ENCODE measurements at places on chromosomes 12 and 14.

DNA sequence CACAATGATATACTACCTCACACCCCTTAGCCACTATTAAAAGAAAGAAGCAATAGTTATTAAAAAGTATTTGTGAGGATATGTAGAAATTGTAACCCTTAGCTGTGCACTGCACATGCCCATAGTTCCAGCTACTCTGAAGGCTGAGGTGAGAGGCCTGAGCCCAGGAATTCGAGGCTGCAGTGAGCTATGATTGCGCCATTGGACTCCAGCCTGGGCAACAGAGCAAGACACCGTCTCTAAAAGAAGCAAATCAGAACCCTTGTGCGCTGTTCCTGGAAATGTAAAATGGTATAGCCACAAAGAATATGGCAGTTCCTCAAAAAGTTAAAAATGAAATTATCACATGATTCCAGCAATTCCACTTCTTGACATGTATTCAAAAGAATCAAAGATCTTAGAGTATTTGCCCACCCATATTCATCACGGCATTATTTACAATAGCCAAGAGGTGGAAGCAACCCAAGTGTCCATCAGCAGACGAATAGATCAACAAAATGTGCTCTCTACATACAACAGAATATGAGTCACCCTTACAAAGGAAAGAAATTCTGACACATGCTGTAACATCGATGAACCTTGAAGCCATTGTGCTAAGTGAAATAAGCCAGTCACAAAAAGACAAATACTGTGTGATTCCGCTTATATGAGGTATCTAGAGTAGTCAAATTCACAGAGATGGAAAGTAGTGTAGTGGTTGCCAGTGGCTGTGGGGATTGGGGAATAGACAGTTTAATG, 23.7 kb upstream of the YLPM1 start:
- no peak for DNase-seq

DNA sequence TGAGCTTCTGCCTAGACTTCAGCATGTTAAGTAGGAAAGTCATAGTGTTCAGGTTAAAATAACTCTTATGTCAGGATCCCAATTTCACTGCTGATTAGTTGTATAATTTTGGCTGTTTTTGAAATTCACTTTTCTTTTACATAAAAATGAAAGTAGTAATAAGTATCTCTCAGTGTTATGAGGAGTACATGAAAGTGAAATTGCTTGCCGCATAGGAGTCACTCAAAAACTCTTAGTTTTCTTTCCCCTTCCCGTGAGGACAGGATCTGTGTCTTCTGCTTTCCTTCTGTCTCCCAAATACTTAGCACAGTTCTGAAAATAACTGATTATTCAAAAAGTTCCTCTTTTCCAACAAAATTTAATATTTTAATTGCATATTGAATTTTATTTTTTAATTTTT, 100.5 kb downstream of the SLC38A4 start:
- DNase-seq = no peak

DNA sequence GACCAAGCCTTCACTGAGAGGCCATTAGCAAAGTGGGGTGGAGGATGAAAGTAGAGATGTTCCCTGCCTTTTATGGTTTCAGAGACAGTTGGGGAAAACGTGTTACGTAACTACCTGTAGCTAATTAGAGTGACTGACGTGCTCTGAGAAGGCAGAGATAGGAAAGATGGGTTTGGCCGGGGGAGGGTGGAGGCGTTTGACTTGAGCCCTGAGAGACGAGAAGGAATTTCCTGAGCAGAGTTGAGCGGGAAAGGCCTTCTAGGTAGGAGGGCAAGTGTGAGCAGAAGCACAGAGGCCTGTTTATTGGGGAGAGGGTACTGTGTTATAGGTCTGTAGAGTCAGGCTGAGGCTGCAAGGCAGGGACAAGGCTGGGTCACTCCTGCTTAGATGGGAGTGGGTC, 8.6 kb downstream of the TUNAR start:
- DNase-seq = no peak

- no peak for DNase-seq
Observed at GRCh38 chr14:68084256-68084655, 264.7 kb downstream of the RAD51B start.

GRCh38 chr14:81855007-81855406, 321.4 kb upstream of the SEL1L start:
- no peak for DNase-seq

DNA sequence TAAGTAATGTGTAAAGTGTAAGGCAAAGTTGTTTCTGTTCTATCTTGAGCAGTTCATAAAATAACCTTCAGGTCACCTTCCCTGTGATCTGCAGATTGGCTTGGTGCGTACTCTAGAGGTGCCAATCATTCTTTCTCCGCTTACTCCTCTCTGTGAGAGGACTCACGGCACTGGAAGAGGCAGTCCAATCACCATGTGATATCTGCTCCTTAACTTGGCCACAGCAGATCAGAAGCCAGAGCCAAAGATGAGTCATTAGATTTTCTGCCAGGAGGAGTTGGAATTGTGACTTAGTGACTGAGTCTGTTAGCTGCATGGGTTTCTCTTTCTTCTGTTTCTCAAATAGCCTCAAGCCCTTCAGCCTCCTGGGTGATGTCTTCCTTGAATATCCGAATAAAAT, 165.5 kb downstream of the SLC41A2 start:
- peak; percentile 91 for DNase-seq

DNA sequence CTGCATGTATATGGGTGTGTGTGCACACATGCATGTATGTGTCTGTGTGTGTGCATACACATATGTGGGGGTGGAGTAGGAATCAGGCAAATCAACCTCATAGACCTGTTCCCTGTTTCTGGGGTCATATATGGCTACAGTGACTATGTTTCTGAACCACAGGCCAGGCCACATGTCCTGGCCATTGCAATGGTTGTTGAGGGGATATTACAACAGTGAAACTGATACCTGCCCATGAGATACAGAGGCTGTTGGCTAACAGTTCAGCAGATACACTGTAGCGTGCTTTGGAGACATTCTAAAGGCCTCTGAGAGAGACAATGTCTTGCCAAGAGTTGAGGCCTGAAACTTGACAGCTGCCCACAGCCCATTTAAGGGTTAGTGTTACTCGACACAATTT, 47.3 kb upstream of the FOS start:
- DNase-seq = no peak

DNA sequence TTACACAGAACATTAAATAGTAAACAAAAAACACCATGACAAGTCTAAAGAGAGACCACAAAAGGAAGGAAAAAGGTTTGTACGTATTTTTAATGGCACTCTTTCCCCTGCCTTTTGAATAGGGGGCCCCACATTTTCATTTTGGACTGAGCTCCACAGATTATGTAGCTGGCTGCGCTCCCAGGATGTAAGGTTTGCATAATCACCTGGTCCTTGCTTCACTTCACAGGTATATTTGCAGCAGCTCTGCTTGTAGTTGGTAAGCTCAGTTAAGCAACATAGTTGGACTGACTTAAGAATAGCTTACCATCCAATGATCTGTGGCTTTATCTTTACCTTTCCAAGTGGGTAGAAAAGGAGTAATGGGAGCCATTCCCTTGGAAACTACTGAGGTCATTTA, 454.7 kb downstream of the APAF1 start:
- no peak for DNase-seq

DNA sequence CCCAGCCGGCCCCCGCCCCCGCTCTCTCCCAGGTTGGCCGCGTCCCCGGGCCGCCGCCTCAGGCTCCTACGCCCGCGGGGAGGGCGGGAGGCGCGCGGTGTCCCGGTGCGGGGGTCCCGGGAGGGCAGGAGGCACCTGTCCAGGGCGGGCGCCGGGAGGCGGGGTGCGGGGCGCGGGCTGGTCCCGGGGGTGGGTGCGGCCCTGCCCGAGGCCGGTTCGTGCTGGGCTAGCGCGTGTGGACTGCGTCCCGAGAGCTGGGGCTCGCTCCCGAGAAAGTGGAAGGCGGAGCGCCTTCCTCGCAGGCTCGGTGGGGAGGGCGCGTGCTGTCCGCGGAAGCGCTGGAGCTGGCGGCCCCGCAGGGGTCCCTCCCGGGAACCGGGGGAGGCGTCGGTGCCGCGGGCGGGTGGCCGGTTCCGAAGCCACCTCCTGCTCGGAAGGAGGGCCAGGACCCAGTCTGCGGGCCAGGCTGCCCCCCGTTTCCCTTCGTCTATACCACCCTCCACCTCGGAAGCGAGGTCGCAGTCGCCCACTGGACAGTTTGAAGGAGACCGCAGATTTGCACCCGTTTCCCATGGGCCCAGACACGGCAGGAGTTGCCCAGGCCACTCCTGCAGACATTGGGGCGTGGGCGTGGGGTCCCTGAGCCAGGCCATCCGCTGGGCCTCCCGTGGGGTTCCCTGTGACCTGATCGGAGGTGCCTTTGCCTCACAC, 636 bp downstream of the ZFYVE21 start:
- peak; percentile 29 for DNase-seq

DNA sequence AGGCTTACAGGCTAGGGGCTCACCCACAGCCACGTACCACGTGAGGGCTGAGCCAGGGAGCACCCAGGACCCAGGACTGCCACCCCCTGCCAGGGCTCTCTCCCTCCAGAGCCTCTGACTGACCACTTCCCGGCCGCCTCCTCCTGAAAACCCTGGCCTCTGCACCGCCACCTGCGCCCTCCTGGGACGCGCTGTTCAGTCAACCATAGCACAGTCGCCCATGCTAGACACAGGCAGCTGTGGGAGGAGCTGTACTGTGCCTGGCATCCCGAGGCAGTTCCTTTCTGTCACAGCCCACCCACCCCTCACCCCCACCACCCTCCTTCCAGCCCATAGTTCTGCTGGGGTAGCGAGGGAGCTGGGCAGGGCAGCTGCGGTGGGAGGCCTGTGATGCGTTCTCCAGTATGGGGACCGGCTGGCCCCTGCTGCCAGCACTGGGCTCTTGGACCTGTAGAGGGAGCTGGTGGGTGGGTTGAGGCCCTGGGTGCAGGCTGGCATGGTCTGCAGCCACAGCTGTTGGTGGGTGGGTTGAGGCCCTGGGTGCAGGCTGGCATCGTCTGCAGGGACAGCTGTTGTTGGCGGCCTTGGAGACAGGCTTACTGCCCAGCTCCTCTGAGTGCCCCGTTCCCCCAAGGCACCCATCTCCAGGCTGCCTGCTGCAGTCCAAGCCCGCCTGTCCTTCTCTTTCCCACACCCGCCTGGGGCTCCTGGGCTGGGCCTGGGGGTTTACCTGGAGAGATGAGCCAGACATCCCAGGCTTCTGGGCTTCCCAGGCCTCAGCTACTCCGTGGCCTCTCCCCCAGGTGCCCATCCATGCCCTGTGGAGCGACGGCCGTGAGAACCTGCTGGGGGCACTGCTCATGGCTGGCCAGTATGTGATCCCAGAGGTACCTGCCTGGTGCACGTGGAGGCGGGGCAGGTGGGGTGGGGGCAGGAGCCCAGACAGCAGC, 11.5 kb downstream of the ASPG start:
- no peak for DNase-seq

GRCh38 chr14:77657280-77657679, 40.8 kb upstream of the SPTLC2 start:
- no peak for DNase-seq

- DNase-seq = peak; percentile 56
Observed at GRCh38 chr14:60647081-60647836, 2.0 kb downstream of the SIX1 start.

DNA sequence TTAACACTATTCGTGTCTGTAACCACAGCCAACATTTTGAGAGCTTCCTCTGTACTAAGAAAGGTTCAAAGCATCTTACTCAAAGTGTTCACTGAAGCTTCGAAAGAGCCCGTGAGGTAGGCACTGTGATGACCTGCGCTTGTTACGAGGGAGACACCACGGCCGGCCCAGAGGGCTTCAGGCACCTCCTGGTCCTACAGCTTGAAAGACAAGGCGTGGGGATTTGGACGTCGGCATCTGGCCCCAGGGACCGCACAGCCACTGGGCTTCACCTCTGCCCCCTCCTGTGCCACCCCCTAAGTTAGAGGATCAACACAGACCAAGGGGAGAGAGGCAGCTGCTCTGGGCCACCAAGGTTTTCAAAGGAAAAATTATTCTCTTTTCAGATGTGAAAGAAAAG, 75.6 kb downstream of the RIMBP2 start:
- no peak for DNase-seq

- DNase-seq = peak; percentile 95
Observed at GRCh38 chr12:47277972-47278448, 198.3 kb upstream of the AMIGO2 start.

DNA sequence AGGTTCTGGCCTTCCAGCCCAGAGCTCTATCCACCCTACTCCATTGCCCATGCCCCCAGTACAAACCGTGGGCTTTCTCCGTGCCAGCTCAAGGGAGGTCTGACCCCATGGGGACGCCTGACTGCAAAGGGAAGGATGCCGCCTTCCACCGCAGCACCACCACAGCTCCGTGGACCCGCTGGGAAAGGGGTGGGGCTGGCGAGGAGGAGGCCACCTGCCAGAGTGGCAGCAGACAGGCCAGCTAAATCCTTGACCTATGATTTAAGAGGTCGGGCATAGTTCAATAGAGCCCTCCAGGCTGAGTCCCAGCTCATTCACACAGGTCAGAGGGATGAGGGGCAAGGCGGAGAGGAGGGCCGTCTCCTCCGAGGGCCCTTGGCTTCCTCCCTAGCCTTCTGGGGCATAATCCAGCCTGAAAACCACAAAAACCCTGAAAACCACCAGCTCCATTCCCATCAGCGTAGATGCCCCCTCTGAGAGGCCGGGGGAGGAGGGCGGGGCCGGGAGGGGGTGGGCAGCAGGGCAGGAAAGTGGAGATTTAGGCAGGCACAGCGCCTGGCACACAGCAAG, 14.9 kb upstream of the FIGNL2 start:
- DNase-seq = no peak

DNA sequence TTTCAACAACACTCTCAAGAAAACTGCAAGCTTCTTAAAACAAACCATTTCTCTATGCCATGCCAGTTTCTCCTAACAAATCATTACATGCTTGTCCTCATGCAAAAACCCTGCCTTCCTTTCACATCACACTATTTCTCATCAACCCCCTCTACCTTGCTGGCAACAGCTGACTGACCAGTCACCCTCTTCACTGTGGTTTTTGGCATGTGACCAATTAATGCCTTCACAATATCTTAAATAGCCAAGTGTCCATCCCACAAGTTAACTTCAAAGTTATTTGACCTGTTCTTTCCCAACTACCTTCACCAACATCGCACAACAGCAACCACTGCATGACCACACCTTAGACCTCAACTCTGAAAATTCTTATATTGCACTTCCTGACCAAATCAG, 159.6 kb downstream of the CEP128 start:
- peak; percentile 6 for DNase-seq

DNA sequence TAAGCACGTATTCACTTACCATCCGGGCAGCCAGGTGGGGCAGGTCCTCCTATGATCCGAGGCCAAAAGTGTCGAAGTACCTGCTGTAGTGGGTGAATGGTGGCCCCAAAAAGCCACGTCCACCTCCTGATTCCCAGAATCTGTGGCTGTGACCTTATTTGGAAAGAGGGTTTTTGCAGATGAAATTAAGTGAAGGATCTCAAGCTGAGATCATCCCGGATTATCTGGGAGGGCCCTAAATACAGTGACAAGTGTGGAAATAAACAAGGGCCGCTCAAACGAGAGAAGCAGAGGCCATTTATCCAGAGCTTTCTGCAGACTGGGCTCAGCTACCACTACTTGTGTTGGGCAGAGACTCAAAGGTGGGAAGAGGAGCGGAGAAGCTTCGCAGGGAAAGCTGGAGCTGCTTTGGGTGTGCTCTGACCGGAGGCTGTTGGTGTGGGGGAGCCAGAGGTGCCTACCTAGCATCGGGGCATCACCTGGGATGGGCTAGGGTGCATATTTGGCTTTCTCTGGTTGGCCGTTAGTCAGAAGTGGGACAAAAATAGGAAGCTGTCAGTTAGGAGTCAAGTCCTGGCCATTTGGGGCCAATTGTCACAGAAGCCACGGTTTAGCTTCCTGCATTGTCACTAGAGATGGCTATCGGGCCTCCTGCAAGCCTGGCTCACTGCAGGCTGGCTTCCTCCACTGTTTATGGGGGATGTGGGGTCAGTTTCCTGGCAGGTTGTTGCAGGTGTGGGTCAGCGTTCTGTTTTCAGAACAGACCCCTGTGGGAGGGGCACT, 27.8 kb upstream of the DLK1 start:
- no peak for DNase-seq
